Endothelial cell of umbilical vein (primary cell): ENCODE measurements at places on chromosomes 11 and 22. TPM values are rescaled to one million over a fixed set of nuclear protein-coding genes. Genes with fewer than 3 reads are reported as not detected.

SORL1 gene
- 0.16 and 0.31 TPM in 2 replicates for total RNA-seq

MS4A6A gene
- total RNA-seq: 2.7 and 2.9 TPM in 2 replicates

MMP10 gene
- 15.0 and 22.8 TPM in 2 replicates for total RNA-seq

ISX gene
- not detected in 2 replicates for total RNA-seq

OR8A1 gene
- total RNA-seq: not detected in 2 replicates
